ENCODE measurements at places on chromosomes 7 and 10. TPM values are rescaled to one million over a fixed set of nuclear protein-coding genes. Genes with fewer than 3 reads are reported as not detected.

NKX2-3 gene
- not detected for total RNA-seq

EN2 gene
- total RNA-seq: not detected

HECTD2 gene
- 10.7 TPM for total RNA-seq

LRMDA gene
- not detected for total RNA-seq

ITGA8 gene
- not detected for total RNA-seq

FFAR4 gene
- total RNA-seq: not detected

GJD4 gene
- total RNA-seq: not detected
